ENCODE measurements at places on chromosomes 11 and 22.

- no peak for DNase-seq
Measured at GRCh38 chr11:41713030-41713429, 253.6 kb upstream of the LRRC4C start.

- no peak for DNase-seq
Measured at GRCh38 chr22:23696326-23696851, 5.6 kb downstream of the RGL4 start.

DNA sequence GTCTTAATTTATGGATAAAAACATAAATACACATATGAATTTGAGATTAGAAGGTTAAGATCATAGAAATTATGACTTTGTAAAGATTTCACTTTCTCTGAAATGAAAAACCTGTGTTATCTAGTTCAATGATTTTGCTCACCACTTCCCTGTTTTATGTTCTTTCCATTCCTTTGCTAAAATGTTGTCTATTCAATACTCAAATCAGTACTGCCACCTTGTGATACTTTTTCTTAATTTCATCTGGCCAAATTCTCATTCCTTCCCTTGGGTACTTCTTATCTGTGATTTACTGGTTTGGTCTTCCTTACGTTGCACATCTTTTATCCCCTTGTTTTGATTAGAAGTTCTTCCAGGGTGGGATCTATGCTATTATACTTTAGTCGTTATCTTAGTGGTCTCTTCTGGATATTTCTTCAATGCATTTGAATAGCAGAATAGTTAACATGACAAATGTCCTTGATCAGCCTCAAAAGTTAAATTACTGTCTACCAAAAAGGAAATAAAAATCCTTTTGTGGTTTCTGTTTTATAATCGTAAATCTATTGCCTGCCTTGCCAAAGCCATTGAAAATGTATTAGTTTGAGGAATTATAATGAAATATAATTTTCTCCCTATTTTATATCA lies 197.0 kb downstream of the PGR start:
- peak; percentile 57 for DNase-seq

GRCh38 chr11:62988276-62988675 lies 3.5 kb upstream of the SLC22A6 start:
- no peak for DNase-seq

- peak; percentile 62 for DNase-seq
Measured at GRCh38 chr11:134119094-134119493, 50.2 kb downstream of the JAM3 start.

DNA sequence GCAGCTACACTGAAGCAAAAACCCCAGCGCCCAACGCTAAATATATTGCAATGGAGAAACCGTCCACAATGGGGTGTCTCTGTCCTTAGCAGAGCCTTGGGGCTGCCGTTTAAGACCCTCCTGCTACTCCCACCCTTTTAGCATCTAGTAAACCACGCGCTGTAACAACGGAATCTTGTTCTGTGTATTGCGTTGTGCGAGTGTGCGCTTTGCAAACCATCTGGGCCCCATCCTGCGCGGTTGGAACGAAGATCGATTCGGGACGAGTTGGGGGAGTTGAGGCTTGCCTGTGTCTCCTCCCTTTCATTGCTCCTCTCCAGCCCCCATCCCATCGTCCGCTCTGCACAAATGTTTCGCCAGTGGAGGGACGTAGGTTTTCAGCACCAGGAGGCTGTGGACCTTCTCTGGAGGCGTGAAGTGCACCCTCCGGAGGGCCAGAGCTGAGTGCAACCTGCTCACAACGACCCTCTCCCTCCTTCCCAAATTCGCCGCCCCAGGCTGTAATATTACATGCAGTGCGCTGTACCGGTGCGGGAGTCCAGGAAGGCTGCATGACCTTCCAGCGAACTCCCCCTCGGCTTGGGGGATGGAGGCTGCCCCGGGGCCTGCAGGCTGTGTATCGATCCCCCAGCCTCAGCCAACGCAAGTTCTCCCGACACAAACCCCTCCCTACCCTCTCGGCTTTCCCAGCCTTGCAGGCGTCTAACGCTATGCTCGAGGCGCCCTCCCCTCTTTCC lies 1.6 kb upstream of the KMT2A start:
- peak; percentile 24 for DNase-seq

- no peak for DNase-seq
Measured at GRCh38 chr11:69106031-69106811, 49.5 kb upstream of the SMIM38 start.

GRCh38 chr11:30045921-30046577 lies 29.2 kb upstream of the KCNA4 start:
- no peak for DNase-seq

DNA sequence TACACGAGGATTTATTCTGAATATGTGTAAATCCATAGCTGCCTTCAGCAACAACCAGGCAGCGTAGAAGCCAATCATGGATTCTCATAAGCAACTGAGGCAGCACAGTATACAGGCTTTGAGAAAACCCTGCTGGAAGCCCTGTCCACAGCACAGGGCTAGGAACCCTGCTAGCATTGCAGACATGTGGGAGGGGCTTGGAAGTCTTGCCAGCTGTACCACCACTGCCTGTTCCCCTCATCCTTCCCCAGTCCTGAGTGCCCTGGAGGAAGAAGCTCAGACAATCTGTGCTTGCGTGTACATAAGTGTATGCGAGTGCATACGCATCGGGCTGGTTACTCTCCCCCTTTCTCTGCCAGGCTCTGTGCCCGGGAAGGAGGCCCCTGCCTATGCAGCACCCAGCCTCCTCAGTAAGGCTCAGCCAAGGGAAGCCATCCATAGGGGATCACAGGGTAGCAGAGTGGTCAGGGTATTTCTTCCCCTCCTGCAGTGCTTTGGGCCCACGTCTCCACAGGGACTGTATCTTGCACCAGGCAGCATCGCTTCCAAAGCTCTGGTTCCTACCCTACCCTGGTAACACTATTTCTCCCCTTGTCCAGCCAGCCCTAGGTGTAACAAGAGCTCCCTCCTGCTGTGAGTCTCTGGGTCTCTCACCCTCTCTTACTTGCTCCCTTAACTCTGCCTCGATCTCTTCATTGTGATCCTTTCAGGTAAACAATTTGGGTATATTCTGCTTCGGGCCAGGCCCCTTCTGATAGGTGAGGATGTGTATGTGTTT lies 90.5 kb downstream of the GALNT18 start:
- DNase-seq: no peak

- no peak for DNase-seq
Measured at GRCh38 chr11:93765551-93765950, 18.5 kb upstream of the MED17 start.

GRCh38 chr11:27926981-27927481 lies 180.9 kb downstream of the KIF18A start:
- DNase-seq: peak; percentile 67

DNA sequence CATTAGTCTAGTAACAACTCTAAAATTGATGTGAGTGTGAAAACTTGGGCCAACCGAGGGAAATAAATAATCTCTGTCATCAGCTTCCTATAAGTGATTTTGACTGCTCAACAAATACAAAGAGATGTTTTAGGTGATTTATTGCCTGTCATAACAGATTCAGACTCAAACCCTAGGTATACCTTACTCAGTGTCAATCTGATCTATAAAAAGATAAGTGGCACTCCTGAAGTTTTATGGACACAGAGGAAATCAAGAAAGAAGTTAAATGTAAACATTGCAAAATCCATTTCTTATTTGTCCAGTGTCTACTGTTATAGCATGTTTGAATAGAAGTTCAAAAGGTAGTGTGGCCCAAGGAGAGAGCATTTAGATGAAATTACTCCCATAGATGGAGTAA lies 30.4 kb upstream of the TYR start:
- no peak for DNase-seq

DNA sequence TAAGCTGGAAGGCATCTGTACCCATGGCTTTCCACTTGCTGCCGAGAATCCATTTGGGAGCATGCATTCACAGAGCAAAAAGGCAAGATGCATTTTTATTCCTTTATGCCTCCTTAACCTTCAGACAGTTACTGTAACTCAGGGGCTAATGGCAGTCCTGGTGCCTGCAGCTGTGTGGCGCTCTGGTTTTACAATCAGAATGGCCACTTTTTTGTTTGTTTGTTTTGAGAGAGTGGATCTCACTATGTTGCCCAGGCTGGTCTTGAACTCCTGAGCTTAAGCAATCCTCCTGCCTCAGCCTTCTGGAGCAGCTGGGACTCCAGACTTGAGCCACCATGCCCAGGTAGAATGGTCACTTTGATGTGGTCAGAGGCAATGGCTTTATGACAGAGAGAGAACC lies 101.8 kb downstream of the NAV2 start:
- DNase-seq: no peak

- DNase-seq: no peak
Measured at GRCh38 chr11:74007691-74008372, 1.1 kb downstream of the UCP3 start.
